ENCODE measurements at places on chromosomes 4 and X.

DNA sequence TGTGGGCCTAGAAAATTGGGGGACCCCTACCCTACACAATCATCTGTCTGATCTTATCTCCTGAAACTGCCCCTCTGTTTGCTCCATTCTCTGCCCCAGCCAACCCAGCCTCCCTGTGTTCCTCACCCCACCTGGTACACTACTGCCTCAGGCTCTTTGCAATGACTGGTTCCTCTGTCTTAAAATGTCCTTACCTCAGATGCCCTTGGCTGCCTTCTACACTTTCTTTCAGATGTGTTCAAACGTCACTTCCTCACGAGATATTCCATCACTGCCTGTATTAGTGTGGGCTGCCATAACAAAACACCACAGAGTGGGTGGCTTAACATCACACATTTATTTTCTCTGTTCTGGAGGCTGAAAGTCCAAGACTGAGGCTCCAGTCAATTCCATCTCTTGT is 29.2 kb downstream of the QDPR start:
- DNase-seq, result no peak

DNA sequence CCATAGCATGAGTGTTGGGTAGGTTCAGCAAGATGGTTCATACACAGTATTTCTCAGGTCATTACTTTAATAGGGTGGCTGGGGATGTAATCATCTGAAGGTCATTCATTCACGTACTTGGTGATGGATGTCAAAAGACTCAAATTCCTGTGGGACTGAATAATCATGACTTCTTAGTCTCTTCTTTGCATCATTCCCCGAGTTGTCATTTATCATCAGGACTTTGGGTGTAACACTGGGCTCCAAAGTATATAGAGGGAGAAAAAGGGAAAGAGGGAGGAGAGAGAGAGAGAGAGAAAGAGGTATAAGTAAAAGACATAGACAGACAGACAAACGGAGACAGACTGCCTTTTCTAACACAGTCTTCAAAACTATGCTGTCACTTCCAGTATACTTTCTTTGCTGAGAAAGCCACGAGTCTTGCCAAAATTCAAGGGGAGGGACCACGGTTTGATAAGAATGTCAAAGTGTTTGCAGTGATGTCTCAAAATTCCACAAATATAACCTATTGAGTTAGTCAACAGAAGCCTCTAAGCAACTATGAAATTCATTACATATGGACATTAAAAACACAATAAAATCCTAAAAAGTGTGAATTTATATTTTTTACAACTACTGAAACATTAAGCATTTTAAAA is 55.9 kb downstream of the UGT2A3 start:
- DNase-seq, result no peak

GRCh38 chr4:93127489-93127888 is 701.1 kb upstream of the ATOH1 start:
- DNase-seq, result no peak

GRCh38 chrX:38409289-38409688 is 56.9 kb downstream of the OTC start:
- DNase-seq, result no peak

DNA sequence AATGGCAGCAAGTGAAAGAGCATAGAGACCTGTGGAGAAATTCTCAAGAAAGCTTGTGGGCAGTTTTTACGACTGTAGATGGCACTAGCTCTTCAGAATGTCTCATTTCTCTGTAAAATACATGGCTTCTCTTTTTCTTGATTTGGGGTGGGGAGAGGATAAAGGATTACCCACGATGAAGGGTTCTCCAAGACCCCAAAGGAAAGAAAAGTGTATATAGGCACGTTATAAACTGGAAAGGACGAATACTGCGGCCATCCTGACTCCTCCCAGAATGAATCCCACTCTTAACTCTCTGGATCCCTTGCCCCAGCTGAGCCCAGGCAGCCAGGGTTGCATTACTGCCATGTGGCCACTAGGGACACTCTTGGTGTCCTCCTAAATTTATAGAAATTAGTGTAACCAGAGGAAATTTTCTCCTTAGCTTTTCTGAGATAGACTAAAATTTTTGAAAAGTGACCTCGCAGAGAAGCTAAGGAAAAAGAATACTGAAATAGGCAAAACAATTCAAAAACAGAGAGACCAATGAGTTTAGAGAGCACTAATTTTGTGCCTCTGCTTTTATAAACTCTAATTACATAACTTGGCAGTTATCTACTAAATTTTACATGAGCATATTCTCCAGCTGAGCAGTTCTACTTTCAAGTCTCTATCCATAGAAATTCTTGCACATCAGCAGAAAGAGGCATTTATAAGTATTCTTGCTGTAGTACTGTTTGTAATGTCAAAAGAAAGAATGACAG is 37.8 kb upstream of the PCDH19 start:
- DNase-seq, result no peak

DNA sequence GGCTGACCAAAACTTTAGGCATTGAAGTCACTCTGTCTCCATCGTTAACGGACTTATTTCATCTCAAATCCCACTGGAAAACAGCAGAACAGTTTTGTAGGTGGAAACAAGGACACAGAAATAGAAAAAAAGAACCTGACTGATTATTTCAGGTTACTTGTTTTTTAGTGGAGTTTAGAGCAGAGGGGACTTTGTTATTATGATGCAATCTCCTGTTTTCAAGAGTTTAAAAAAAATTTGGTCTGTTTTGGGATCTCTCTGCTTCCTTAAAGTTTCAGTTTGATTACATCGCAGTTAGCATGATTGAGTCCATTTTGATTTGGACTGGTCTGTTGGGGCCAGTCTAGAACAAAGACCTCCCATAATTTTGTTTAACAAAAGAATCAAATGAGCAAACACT is 13.6 kb downstream of the PROM1 start:
- DNase-seq, result no peak

GRCh38 chrX:72268597-72269365 is 8.3 kb downstream of the RPS4X start:
- DNase-seq, result peak; percentile 60

DNA sequence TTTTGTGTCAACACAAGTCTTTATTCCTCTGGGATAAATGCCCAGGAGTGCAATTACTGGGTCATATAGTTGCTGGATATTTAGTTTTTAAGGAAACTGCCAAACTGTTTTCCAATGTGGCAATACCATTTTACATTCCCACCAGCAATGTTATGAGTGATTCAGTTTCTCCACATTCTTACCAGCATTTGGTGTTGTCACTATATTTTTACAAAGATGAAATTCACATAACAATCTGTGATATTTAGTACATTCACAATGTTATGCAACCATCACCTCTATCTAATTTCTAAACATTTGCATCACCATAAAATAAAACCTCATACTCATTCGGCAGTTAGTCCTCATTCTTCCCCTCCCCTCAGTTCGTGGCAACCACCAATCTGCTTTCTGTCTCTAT is 75.0 kb downstream of the MAMLD1 start:
- DNase-seq, result no peak

DNA sequence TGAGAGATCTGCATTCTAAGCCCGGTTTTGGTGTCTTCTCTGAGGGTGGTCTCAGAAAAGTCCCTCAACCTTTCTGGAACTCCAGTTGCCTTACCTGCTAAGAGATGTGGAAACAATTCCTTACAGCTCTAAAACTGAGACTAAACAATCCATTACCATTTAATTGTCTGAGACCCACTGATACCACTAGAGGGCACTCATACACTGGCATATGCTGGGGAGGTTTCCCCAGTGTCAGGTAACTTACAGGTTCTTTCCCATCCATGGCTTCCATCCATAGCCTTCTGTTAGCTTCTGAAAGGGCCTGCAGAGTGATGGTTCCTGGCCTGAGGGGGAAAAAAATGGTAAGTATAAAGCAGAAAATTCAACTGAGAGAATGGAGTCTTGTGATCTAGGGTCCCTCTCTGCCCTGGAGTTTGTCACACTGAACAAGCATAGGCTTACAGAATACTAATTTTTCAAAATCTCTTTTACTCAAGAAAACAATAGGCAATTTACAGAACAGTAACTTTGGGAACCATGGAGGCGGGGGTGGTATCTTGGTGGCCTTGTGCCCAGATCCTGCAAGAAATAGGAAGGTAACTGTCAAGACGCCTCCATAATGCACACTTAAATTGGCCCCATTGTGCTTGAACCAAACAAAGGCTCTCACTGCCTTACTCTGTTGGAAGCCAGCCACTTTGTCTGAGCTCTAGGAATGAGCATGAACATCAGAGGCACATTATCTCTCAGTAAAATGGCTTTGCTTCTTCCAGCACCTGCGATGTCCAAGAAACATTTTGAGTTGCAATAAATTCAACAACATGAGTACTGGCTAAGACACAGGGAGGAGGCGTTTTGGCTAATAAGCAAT is 236.1 kb downstream of the OPHN1 start:
- DNase-seq, result no peak

DNA sequence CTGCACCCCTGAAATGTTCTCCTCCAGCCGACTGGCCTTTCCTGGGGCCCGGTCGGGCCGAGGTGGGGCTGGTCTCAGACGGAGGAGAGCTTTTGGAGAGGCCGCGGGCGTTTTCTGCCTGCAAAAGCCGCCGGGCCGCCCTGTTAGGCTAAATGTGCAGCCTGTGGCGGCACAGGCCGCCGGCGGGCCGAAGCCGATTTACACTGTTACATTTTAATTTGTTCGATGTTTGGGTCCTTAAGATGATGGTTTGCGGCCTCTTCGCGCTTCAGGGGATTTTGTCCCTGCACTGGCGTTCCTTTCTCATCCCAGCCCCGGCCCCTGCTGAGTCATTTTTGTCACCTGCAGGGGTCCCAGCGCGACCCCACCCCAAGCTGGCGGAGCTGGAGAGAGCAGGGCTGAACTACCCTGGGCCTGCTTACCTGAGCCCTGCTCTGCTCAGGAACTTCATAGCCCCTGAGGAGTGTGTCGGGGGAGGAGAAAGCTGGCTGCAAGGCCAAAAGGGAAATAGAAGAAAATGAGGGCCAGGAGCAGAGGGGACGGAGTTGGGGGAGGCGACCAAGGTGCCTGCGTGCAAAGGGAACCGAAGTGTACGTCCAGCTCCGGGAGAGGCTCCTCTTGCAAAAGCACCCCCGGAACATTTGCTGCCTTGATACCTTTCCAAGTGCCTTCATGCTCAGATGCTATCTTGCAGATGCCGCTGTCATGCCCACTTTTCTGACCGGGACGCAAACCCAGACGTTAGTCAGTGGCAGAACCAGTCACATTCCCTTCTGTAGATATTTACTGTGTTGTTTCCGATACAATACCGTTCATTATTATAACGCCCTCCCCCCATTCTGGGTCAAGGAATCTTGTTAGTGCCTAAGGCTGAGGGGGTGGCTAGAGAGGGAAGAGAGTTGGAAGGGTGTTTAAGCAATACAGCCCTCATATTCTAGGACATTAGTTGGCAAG is 977 bp upstream of the RBBP7 start:
- DNase-seq, result no peak

DNA sequence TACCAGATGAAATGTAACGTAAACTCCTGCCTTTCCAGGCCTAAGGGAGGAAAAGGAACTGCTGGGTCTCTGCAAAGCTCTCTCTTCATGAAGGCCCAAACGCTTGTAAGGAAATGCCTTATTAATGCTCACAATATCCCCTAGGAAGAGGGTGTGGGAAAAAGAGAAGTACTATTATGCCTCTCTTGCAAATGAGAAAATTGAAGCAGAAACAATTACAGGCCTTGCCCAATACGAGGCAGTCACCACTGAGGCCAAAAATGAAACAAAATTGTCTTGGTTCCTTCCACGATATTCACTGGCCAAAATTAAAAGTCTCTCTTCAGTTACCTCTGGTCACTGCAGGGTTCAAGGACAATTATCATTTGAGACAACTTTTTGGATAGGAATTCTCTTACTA is 3.2 kb downstream of the SCARB2 start:
- no peak for DNase-seq

Data from non-pigmented ciliary epithelial cell (primary cell).